Cardiac muscle cell (in vitro differentiated cells and primary cell): ENCODE measurements at places on chromosomes 6 and 20.

- no peak for DNase-seq
Observed at GRCh38 chr6:12555267-12555666, 161.3 kb upstream of the PHACTR1 start.

GRCh38 chr6:56807326-56807988, 147.4 kb upstream of the BEND6 start:
- DNase-seq = no peak

- no peak for DNase-seq
Observed at GRCh38 chr20:1563598-1563997, 6.1 kb upstream of the SIRPD start.

DNA sequence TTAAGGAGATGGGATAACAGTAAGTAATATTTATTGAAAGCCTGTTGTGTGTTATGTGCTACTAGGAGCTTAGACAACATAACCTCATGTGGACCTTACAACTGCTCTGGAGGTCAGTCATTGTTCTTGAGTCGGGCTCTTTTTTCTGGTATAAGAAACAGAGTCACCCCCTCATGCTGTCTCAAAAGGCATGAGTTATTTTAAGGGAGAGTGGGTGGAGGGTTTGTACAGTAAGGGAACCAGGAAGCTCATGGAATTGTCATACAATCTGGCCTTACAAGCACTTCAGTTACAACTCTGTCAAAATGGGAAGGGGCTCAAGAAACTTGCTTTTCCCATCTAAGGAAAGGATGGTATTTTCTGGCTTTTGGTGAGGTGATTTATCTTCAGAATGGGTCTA, 16.5 kb upstream of the DSE start:
- no peak for DNase-seq

- no peak for DNase-seq
Observed at GRCh38 chr6:146560607-146561006, 17.0 kb downstream of the RAB32 start.

- no peak for DNase-seq
Observed at GRCh38 chr6:108742041-108742440, 106.2 kb upstream of the ARMC2 start.

DNA sequence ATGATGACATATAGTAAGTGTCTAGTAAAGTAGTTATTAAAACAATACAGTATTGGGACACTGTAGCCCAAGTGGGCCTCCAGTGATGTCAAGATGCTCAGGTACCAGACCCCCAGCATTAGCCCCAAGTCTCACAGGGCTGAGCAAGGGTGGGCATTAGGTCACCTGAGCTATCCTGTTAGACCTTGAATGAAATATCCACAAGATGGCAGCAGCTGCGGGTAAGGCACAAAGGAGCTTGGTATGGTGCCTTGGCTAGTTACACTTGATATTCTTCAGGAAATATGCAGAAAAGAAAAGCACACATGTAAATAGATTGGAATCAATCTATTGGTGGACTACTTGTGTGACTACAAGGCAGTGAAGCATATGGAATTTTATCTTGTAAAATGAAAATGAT, 701.8 kb upstream of the ADGRB3 start:
- no peak for DNase-seq

DNA sequence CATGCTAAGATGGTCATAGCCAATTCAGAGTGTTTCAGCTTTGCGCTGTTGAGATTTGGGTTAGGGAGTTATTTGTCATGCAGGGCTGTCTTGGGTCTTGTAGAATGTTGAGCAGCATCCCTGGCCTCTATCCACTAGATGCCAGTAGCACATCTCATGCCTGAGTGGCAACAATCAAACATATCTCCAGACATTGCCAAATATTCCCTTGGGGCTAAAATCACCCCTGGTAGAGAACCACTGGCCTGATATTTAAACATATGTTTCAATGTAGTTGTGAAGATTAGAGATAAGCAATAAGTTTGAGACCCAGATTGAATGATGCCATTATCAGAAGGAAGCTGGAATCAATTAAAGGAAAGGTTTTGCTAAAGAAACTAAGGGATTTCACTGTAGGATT, 463.3 kb downstream of the DOK5 start:
- no peak for DNase-seq

DNA sequence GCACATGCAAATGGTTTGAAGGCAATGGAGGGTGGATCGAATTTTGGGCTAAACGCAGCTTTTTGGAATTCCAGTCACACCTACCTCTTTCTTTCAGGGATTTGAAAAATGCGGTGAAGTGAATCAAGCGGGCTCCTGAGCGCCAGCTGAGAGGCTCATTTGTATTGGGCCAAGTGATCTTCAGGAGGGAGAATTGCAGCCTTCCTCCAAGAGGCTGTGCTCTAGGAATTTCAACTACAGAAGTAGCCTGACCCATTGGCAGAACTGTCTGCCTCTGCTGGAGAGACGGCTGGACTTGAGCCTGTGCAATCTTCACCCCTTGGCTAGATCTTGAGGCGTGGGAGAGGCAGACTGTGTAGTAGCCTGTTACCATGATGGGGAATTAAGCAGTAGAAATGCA, 5.7 kb upstream of the TIAM2 start:
- DNase-seq = no peak

- no peak for DNase-seq
Observed at GRCh38 chr6:169208011-169208410, 45.6 kb downstream of the THBS2 start.

DNA sequence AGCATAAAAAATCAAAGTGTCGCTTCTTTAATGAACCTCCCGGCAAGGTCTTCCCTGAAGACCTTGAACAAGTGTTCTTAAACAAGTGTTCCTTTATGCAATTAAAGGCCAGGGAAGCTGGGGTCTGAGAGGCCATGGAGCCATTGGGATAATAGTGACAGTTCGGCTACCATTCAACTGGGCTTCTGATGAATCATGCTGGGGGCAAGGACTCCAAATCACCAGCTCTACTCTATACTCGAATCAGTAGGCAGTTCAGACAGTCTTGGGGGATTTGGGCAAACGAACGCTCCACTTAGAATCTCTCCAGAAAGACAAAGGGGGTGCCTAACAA, 34.7 kb upstream of the EZR start:
- no peak for DNase-seq

DNA sequence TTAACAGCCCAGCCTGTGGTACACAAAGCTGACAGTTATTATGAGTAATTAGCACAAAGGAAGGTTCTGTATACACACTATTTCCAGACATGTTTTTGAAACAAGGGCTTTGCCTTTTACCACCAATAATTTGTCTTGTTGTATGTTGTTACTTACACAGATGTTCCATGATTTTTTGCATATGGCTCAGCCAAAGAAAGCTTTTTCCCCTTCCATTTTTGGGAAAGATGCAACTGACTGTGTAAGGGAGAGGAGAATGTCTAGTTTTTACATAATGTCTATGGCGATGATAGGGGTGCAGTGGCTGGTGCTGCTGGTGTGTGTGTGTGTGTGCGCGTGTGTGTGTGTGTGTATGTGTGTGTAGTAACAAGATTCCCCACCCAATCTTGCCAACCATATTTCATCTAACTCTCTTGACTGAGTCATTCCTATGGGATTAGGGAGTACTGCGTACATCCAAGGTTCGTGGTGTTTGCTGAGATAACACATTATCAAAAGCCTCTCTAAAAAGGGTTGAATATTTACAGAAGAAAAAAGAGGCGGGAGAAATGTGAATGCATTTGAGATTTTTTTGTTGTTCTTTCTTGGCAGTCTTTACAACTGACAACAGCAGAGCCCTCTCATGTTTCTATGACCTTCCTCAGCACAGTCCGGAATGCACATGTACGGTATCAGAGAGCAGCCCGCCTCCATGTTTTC, 192.2 kb downstream of the GMPR start:
- peak; percentile 73 for DNase-seq

DNA sequence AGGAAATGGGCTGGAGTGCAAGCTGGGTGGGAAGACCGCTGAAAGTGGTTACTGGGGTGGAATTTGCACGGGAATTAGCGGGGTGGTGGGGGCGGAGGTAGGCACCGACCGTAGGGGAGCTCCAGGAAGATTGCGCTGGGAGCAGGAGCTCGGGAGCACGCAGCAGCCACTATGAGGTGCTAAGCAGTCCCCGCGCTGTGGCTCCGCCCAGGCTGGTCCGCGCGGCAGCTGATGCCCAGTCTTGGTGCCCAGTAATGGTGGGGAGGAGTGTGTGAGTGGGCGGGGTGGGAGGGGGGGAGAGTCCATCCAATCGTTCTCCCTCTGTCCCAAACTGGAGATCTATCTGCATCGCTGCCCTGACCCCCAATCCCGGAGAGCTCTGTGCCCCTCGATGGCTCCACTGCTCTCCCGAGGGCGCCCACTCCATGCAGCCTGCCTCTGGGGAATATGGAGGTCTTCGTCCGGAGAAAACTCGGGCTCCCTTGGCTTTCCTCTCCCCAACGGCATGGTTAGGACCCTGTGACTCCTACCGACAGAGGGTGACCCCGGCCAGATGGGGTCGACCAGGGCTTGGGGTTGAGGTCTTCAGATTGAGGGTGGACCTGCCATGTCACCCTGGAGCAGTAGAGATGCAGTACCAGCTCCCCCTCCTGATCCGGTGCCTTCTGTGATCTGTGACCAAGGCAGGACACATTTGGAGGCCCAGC, 5.3 kb downstream of the TP53TG5 start:
- DNase-seq = peak; percentile 27

GRCh38 chr20:1842281-1842680, 52.9 kb upstream of the SIRPA start:
- no peak for DNase-seq

- peak; percentile 75 for DNase-seq
Observed at GRCh38 chr6:35092362-35093117, 48.6 kb downstream of the TCP11 start.

GRCh38 chr6:136549300-136550044, 750 bp downstream of the MAP7 start:
- DNase-seq = peak; percentile 6

GRCh38 chr6:54043360-54043759, 67.9 kb upstream of the MLIP start:
- DNase-seq = no peak

DNA sequence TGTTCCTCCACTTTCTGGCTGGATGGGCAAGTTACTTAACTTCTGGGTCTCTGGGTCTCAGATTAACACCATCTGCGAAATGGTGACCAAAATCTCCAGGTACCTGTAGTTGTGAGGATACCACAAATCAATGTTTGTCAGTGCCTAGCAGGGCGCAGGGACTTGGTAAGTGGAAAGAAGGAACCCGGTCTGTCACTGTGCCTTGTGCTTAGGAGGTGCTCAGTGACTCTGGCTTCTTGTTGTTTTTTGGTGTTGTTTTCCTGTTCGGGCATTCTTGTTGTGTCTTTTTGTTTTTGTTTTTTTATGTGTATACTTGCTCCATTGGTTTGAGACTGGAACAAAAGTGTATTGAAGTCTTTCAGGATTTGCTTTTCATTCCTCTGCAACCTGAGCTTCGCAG, 17.8 kb downstream of the TM9SF4 start:
- no peak for DNase-seq

DNA sequence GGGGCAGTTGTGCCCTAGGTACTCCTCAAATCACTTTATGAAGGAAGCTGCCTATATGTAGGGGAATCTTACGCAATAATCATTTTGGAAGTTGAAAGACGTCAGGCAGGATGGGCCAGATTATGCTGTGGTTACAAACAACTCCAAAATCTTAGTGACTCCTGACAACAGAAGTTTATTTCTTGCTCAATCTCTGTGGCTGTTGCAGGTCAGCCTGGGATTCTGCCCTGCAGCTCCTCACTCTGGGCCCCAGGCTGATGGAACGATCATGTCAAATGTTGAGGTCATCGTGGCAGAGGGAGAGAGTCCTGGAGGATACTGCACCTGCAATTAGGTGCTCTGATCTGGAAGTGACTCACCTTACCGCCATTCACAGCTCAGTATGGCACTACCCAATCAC, 88.4 kb downstream of the ZDHHC14 start:
- peak; percentile 29 for DNase-seq

GRCh38 chr20:63895202-63895951, 451 bp downstream of the DNAJC5 start:
- DNase-seq = no peak
